ENCODE measurements at places on chromosomes 2 and 18. TPM values are rescaled to one million over a fixed set of nuclear protein-coding genes. Genes with fewer than 3 reads are reported as not detected.

The TMEM169 gene
- 2.8 TPM for total RNA-seq

The KIF5C gene
- 0.66 TPM for total RNA-seq

The DNAJC27 gene
- total RNA-seq, result 5.4 TPM

The GDF7 gene
- total RNA-seq, result 0.62 TPM

GRCh38 chr2:14615121-14615520, 17.4 kb upstream of the LRATD1 start:
- DNase-seq, result no peak

- DNase-seq, result no peak
These were observed 50.1 kb downstream of the KIAA2012 start for GRCh38 chr2:202122980-202123720.

GRCh38 chr2:20192781-20193180, 32.1 kb downstream of the SDC1 start:
- no peak for DNase-seq

DNA sequence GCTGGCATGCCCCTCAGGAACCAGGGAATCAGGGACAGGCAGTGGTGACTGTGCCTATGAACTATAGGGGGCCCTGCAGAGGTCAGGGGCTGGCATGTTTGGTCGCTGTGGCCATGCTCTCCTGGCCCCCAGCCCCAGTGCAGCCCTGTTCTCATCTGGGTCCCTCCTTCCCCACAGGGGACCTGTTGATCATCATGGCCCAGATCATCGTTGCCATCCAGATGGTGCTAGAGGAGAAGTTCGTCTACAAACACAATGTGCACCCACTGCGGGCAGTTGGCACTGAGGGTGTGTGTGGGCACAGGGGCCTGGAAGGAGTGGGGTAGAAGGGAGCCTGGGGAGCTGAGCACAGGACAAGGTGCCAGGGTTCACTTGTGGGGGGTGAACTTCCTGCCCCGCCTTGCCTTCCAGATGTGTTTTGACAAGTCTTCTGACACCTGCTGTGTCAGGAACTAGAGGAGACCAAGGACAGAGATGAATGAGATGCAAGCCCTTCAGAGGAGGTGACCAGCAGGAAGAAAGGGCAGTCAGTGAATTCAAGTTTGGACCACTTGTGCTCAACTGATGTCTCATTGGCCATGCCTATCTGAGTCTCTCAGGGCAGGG, 9.6 kb upstream of the CENPA start:
- DNase-seq, result no peak

GRCh38 chr2:237280939-237281338, 133.0 kb downstream of the COL6A3 start:
- no peak for DNase-seq

GRCh38 chr2:64516651-64517510, 7.2 kb upstream of the AFTPH start:
- DNase-seq, result no peak

DNA sequence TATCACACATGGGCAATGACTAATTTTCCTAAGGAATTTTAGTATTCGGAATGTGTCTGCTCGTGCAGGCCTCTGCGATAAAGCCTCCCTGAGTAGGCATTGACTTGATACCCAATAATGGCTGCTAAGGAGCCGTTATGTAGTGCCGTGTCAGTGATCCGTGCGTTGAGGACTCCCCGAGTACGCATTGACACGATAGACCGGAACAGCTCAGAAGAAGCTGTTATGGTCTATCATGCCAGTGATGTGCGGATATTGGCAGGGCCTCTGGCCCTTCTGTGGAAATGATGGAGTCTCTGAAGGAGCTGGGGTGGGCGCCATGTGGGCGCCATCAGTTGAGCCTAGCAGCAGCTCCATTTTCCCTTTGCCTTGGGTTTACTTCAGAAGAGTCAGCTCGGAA, 29.1 kb downstream of the ZEB2 start:
- no peak for DNase-seq

DNA sequence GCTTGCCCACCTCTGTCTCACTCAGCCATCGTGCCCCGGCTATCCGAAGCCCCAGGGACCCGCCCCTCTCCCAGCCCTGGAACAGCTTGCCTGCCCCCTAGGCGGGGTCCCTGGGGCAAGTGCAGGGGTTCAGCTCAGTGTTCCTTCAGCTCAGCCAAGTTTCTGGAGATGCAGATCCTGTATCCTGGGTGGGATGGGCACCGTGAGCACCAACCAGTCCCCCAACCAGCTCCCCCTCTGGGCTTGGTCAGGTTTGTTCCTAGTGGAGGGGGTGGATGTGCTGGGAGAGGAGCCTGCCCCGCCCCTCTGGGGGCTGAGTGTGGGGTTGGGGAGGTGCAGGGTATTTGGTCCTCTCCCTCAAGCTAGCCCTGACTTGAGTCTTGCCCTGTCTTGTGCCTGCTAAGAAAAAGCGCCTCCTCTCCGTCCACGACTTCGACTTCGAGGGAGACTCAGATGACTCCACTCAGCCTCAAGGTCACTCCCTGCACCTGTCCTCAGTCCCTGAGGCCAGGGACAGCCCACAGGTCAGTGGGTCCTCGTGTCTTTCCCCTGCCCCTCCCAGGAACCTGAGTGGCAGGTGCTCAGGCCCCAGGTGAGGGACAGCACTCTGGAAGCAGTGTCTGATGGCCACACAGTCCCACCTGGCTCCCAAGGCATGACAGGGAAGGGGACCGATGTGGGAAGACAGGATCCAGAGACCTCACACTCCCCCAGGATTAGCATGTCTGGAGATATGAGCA, 32.6 kb downstream of the MLPH start:
- DNase-seq, result no peak

DNA sequence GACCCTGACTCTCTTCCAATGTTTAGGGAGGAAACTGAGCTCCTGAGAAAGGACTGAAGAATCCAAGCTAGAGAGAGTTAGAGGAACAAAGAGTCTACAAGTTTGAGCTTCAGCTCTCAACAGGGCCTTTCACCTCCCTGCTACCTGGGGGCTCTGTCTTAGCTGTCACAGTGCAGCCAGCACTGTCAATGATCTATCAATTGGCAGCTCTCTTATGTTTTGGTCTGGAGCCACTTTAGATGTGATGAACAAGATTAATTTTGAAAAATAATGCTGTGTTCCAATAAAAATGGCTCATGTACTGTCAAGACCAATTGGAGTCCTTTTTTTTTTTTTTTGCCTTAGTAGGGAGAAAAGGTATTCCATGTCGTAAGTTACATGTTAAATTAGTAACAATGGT, 215.8 kb upstream of the TRIB2 start:
- no peak for DNase-seq

GRCh38 chr2:5729416-5729815, 37.2 kb downstream of the SOX11 start:
- no peak for DNase-seq

- DNase-seq, result no peak
These were observed 40.1 kb downstream of the FBXO48 start for GRCh38 chr2:68426848-68427579.

DNA sequence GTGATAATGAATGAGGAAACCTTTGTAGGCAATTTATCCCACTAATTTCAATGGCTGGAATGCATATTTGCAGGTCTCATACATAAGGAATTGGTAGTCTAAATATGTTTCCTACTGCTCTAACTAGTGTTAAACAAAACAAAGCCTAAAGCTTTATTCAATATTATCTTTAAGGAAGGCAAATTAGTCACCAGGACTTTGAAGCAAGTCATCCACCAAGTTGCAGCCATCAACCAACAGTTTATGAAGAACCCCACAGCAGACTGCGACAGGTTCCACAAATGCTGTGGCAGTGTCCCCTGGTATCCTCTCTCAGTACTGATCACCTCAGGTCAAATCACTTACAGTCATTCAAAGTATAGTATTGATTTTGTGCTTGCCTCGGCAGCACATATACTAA, 181.5 kb upstream of the ZFP36L2 start:
- DNase-seq, result no peak
